ENCODE measurements at places on chromosomes 13 and 19.

GRCh38 chr13:109390391-109390790 is 396.0 kb downstream of the IRS2 start:
- DNase-seq, result no peak

DNA sequence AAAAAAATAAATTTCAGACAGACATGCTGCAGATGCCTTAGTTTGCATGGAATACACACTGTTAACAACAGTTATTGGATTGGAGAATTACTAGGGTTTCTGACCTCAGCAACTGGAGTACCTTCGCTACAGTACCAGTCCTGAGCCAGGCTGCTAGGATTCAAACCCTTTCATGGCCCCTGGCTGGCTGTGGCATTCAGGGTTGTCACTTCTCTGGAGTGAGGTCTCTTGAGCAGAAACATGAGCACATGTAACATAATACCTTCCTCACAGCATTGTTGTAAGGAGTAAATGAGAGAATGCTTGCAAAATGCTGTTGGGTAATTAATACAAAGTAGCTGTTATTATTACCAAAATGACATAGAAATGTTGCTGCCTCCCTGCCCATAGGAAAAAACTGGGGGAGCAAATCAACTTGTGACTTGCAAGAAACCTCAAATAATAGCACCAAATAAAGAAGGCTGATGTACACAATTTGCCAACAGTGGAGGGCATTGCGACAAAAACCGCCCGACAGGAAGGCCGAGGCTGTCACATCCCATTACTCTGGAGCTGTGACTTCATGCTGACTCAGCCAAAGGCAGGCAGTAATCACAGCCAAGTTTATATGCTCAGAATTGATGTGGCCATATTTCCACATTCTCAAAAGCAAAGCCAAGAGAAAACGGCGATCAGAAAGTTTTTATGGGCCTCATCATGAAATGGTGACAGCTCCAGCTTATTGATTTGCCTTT is 100.4 kb downstream of the RFC3 start:
- DNase-seq, result no peak

- no peak for DNase-seq
Measured at GRCh38 chr13:74904556-74904955, 577.4 kb downstream of the TBC1D4 start.

DNA sequence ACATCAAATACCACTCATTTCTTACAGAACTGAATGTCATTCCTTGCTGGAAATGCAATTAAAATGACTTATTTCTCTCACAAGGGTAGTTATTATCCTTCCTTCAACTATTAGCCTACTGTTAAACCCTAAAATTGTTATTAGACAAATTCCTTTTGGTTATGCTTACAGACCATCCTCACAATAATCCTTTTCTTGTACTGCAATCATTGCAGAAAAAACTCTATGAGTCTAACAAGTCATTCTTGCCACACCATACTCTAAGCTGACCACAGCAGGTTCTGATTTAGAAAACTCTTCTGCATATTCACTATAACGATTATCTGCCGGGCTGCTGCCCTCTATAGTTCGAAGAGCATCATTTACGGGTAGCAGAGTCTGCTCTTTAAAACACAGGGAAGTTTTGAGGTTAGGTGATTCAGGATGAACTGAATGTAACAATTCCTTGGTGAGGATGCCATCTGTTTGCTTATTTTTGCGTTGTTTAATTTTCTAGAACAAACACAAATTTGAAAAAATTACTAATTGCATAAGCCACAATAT is 38.2 kb downstream of the MTMR6 start:
- DNase-seq, result no peak

GRCh38 chr19:10074153-10074552 is 12.0 kb upstream of the SHFL start:
- DNase-seq, result peak; percentile 21

- no peak for DNase-seq
Measured at GRCh38 chr13:80100636-80101035, 240.3 kb downstream of the SPRY2 start.

DNA sequence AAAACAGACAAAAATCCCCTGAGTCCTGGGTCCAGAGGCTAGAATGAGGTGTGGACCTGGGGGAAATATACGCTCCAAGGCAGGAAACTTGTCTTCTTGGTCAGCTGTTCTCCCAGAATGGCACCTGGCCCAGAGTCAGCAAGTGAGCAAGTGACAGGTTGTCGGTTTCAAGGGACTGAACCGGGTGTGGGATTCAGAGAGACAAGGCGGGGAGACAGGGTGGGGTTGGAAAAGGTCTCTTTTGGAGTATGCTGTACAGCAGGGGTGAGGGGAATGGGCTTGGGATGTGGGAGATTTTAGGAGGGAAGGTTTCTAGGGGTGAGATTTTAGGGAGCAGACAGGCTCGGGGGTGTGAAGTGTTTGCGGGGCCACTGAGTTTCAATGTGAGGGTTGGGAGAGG is 83.3 kb downstream of the RYR1 start:
- DNase-seq, result no peak

DNA sequence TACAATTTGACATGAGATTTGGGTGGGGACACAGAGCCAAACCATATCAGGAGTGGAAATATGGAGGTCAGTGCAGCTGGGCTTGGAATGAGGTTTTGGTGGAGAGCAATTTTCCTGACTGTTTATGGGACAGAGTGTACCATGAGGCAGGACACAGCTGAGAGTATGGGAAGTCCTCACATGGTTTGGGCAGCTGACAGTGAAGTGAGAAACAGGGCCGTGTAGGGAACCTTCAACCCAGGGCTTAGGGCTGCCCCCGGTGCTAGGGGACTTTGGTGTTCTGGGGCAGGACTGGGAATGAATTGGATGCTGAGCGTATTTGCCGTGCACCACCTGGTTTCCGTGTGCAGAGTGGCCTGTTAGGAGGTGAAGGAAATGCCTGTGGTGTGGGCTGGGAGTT is 6.1 kb downstream of the ZNF548 start:
- DNase-seq, result no peak
